ENCODE measurements at places on chromosomes 12 and 14.
A peak's percentile ranks its signal among the peaks of the same experiment; 100 is the strongest.

DNA sequence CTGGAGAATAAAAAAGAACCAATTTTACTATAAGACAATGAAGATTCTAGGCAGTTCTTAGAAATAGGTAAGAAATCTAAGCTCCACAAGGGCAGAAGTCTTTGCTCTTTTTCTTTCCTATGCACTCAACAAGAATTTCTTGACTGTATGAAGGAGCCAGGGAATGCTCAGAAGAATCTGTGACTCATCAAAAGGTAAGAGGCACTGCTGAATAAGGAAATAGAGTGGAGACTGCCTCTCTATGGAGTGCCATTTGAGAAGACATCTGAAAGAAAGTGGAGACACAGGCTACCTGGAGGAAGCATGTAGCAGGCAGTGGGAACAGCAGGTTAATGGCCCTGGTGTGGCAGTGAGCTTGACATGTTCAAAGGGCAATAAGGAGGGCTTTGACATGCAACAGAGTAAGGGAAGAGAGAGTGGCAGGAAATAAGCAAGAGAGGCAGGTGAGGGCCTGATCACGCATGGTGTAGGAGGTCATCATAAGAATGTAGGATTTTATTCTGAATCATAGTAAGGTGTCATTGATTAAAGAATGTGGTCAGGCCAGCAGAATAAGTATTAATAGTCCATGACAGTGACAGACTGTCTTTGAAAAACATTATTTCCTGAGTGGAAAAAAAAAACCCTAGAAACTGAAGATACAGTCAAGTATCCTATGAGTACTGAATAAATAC, 446.7 kb upstream of the GARIN6 start:
- no peak for DNase-seq

GRCh38 chr12:118874698-118875548, 106.4 kb upstream of the SRRM4 start:
- DNase-seq: no peak

DNA sequence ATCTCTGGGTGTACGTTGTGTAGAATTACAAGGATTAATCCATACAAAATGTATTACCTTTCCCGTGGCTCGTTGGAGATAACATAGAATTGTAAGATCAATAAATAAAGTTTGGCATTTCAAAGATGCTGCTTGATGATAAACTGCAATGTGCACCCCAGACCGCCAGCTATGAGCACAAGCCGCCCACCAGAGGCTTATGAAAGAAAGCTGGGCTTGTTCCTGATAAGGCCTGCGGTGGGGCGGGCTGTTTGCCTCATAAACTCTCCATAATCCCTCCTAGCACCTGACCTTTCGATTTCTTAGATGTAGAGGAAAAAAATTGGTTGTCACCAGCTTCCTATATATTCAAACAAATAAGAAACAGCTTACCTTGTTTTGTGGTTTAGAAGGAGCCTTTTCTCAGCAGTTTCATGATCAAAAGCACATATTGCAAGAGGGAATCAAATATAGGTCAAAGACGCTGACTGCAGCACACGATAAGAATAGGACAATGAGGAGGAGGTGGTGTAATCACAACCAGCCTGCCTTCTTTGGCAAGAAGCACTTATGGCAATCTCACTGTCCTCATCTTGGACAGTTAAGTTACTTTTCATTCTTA, 293.6 kb downstream of the RMST start:
- DNase-seq: no peak

- DNase-seq: no peak
These were observed 10.8 kb downstream of the KIF26A start for GRCh38 chr14:104149278-104149595.

GRCh38 chr12:67161322-67161918, 107.7 kb upstream of the CAND1 start:
- peak; percentile 57 for DNase-seq

- DNase-seq: peak; percentile 30
These were observed 11.5 kb downstream of the UBE2N start for GRCh38 chr12:93430280-93430679.

DNA sequence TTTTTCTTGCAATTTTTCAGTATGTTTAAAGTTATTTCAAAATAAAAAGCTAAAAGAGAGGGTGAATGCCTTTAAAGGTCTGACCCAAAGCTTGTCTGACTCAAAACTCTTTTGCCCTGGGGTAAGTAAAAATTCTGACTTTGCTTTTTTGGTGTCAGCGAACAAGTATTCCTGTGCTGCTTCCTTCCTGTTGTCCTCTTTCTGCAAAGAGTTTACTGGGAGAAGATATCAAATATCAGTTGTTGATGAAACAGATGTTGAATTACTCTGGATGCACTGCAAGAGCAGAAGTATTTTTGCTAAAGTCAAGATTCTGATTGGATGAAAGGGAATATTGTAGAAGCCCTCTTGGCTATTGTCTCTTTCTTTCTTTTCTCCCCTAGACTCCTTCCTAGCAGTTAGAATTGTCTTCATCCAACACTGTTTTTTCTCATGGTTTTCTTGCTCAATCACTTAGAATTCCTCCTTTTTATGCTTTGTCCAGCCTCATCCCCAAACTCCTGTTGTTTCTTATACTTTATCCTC, 62.0 kb downstream of the DACT1 start:
- DNase-seq: peak; percentile 34

GRCh38 chr12:85152311-85152729, 116.2 kb downstream of the LRRIQ1 start:
- DNase-seq: no peak

GRCh38 chr12:115172521-115172920, 488.5 kb upstream of the TBX3 start:
- DNase-seq: peak; percentile 98

DNA sequence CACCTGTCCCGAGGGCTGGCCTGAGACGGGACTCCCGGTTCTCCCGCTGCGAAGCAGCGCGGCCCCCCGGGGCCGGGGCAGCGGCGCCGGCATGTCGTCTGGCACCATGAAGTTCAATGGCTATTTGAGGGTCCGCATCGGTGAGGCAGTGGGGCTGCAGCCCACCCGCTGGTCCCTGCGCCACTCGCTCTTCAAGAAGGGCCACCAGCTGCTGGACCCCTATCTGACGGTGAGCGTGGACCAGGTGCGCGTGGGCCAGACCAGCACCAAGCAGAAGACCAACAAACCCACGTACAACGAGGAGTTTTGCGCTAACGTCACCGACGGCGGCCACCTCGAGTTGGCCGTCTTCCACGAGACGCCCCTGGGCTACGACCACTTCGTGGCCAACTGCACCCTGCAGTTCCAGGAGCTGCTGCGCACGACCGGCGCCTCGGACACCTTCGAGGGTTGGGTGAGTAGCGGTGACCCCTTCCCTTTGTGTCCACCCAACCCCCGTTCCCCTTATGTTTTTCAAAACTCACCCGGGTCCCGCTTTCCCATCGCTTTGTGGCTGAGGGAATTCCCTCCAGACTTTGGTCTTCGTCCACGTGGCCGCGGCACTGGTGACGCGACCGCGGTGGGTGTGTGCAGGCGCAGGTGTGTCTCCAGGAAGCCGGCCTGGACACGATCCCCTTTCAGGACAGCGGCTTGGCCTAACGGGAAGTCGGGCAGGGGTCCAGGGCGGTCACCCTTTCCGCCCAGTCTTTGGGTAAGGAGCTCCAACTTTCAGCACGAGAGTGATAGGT, 826 bp downstream of the PRKCH start:
- no peak for DNase-seq

- DNase-seq: no peak
These were observed 144.7 kb downstream of the ADGRD1 start for GRCh38 chr12:131098178-131098981.

GRCh38 chr12:92539110-92539749, 163.6 kb upstream of the PLEKHG7 start:
- DNase-seq: peak; percentile 51

DNA sequence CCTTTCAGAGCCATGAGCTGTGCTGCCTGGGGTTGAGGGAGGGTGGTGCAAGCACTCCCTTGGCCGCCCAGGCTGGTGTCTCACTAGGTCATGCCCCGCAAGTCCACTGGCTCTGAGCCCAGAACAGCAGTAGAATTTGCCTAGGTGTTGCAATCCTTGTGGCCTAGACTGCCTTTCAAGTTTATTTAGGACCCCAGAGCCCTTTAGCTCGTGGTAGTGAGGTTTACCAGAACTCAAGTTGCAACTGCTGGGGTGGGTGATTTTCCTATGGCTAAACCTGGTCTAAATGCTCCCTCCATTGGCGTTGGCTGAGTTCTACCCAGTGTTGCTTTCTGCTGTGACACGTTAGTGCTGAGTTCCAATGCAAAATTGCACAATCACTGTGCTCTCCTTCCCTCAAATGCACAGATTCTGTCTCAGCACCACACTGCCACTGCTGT, 287.2 kb downstream of the BCAT1 start:
- peak; percentile 16 for DNase-seq

DNA sequence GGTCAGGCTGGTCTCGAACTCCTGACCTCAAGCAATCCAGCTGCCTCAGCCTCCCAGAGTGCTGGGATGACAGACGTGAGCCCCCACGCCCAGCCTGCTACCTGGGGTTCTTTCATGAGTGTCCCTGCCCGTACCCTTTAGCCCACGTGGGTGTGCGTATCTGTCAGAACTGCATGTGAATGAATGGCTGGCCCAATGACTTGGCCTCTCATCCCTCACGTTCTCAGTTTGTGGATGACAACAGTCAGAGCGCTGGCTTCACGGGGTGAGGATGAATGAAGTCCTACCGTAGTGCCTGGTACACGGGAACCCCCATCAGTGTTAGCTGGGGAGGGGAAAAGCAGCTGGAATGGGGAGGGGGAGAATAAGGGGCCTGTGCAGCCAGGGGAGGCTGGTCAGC, 16.1 kb upstream of the ZDHHC22 start:
- DNase-seq: no peak

DNA sequence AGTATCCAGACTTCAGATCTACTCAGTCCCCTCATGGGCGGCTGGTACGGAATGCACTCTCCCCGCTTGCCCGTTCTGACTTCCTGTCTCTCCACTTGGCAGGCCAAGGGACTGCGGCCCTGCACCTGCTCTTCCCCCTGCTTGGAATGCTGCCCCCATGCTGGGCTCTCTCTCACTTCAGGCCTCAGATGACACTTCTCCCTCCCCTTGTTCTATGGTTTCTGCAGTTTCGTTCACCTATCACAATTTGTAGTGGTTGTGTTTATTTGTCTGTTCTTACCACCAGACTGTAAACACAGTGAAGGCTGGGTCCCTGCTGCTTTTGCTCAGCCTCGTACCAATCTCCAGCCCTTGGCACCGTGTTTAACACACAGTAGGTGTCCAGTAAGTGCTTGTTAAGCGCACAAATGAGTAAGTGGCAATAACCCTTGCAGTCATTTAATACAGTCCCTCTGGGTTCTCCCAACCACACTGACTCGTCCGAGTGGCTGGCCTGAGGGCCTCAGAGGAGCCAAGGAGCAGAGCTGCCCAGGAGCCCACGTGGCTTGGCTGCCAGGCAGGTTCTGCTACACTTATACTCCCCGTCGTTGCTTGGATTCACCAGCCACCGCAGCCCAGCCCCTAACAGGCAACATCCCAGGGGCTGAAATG, 11.8 kb downstream of the SLC6A12 start:
- no peak for DNase-seq

GRCh38 chr12:1839956-1840951, 19.9 kb downstream of the LRTM2 start:
- no peak for DNase-seq

DNA sequence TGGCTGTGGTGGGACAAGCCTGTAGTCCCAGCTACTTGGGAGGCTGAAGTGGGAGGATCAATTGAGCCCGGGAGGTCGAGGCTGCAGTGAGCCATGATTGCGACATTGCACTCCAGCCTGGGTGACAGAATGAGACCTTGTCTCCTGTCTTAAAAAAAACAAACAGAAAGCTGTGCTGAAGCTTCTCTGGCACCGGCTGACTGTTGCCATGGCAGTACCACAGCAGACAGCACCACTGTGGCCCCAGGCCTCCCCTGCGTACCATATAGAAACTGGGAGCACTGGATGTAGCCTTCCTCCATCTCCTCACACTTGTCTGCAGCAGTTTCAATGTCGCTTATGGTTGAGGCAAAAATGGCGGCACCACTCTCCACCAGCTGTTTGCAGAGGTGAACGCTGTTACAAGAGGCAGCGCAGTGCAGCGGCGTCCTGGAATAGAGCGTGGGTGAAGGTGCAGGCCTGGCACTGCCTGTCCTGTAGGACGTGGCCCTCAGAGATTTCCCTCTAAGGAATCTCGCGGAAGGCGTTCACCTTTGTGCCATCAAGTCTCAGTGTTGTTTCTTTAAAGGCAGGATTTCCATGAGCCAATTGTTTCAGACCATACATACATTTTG, 21.9 kb downstream of the ZFYVE21 start:
- DNase-seq: peak; percentile 15

GRCh38 chr14:25086821-25087396, 37.0 kb upstream of the STXBP6 start:
- no peak for DNase-seq

DNA sequence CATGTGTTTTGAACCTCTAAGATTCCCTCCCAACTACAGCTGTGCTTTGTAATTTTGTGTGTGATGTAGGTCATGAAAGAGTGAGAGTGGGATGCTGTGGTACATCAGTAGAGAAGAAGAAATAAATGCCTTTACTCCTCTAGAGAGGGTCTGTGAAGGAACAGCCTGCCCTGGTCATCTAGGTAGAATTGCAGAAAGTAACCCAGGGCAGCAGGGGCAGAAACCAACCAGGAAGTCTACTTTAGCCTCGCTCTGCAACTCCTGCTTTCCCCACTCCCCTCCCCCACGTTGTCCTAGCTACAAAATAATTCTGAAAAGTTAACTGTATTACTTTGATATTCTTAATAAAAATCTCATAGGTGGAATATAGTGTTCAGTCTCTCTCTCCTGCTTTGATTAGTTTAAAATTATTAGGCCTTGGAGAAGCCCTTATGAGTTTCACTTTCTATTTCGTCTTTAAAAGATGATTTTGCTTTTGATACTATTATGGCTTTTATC, 7.5 kb downstream of the TBK1 start:
- DNase-seq: no peak

DNA sequence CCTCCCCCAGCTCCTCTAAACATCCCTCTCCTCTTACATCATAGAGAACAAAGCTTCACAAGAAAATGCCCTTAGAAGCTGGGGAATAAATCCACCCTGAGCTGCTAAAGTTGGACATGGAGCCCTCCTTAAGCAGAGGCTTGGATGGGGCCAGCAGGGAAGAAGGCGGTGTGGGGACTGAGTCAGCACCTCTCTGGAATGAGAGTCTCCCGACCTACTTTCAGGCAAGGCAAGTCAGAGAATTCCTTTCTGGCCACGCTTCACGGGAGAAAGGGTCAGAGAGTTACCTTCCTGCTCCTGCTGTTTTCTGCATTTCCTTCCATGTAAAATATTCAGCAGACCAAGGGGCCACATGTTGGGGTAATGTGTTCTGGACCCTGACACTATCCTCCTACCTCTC, 113.3 kb upstream of the PRB2 start:
- DNase-seq: peak; percentile 46

DNA sequence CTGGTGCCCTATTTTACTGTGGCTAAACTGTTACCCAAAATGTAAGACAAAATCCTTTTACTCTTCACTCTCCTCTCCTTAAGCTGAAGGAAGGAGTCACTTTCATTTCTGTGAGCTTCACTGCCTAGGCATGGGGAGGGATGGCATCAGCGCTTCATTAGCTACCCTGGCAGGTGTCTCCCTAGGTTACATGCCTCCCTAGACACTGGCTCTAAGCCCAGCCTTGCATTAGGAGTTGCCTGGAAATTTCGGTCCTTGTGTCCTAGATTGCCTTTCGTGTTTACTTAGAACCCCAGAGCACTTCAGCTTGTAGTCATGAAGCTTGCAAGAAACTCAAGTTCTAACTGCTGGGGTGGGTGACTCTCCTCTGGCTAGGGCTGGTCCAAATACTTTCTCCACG, 520.5 kb upstream of the STXBP6 start:
- DNase-seq: no peak
